ENCODE measurements at places on chromosomes 7 and 10.

DNA sequence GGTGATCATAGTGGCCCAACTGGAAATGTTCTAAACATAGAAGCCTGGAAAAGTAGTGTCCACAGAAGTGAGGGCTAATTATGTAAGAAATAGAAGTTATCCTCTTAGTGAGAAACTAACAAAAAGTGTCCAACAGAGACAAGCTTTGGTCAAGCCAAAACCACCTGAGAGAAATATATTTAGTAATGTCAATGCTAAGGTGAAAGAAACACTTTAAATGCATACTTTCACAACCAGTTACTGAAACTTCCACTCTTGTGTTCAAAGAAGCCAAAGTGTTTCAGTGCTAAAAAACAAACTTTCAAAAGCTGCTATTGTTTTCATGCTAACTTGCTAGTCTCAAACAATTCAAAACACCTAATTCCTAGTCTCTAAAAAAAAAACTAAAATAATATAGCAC is 18.1 kb downstream of the RAB11FIP2 start:
- no peak for DNase-seq
- H3K36me3 ChIP-seq: peaks cover 4% of the 10 kb centered on the region
- H3K4me3 ChIP-seq: no peak overlapping the region
- no peaks in the 10 kb centered on the region for H3K27me3 ChIP-seq
- peaks cover 11% of the 10 kb centered on the region for H3K4me1 ChIP-seq

GRCh38 chr10:61642676-61643075 is 20.1 kb upstream of the CABCOCO1 start:
- H3K36me3 ChIP-seq: no peaks in the 10 kb centered on the region
- peaks cover 14% of the 10 kb centered on the region for H3K4me1 ChIP-seq
- no peak for DNase-seq
- no peak overlapping the region for H3K4me3 ChIP-seq
- no peaks in the 10 kb centered on the region for H3K27me3 ChIP-seq
- H3K27ac ChIP-seq: peak overlapping the region; percentile 84

GRCh38 chr7:30162622-30163124 is 27.9 kb downstream of the MTURN start:
- peak overlapping the region; percentile 94 for H3K27ac ChIP-seq
- DNase-seq: no peak
- peaks cover 45% of the 10 kb centered on the region for H3K4me1 ChIP-seq
- no peaks in the 10 kb centered on the region for H3K27me3 ChIP-seq

DNA sequence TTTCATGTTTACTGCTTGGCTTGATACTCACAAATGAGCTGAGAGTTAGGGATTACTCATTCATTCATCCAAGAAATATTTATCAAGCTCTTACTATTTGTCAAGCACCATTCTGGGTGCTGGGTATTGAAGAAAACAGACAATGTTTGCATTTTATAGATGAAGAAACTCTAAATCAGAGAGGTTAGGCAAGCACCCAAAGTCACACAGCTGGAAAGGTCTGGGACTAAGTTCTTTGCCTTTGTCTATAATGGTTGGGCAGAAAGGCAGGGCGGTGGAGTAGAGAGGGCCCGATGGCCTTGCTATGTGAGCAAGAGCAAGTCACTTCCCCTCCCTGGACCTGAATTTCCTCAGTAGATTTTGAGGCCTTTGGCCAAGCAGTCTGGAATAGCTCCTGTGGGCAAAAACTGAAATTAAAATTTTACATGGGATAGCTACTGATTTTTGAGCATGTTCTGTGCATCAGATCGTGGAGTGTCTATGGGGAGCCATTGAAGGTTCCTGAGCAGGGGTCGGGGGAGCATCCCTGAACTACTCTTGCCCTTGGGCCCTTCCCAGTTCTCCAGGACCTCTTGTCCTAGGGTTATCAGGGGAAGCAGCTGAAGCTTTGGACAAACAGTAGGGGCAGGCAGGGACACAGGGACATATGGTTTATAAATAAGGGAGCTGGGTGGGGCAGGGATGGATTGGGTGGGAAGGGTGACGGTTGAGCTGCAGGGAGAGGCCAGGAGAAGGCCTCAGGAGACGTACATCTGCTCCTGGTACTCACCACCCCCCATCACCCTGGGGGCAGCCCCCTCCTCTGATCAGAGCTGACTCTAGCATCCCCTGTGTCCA is 23.3 kb downstream of the AQP1 start:
- DNase-seq: no peak
- H3K4me3 ChIP-seq: no peak overlapping the region
- no peak overlapping the region for H3K27ac ChIP-seq
- H3K27me3 ChIP-seq: peaks cover 6% of the 10 kb centered on the region
- no peaks in the 10 kb centered on the region for H3K36me3 ChIP-seq

GRCh38 chr7:18864967-18865366 is 252.5 kb downstream of the TWIST1 start:
- no peak for DNase-seq
- H3K4me1 ChIP-seq: peaks cover 10% of the 10 kb centered on the region
- no peak overlapping the region for H3K27ac ChIP-seq
- H3K36me3 ChIP-seq: no peaks in the 10 kb centered on the region
- no peaks in the 10 kb centered on the region for H3K27me3 ChIP-seq
- no peak overlapping the region for H3K4me3 ChIP-seq

- no peak overlapping the region for H3K4me3 ChIP-seq
- no peaks in the 10 kb centered on the region for H3K4me1 ChIP-seq
- peaks cover 8% of the 10 kb centered on the region for H3K36me3 ChIP-seq
- DNase-seq: no peak
- no peak overlapping the region for H3K27ac ChIP-seq
These were observed 107.6 kb downstream of the DNAJC1 start for GRCh38 chr10:21895932-21896331.

DNA sequence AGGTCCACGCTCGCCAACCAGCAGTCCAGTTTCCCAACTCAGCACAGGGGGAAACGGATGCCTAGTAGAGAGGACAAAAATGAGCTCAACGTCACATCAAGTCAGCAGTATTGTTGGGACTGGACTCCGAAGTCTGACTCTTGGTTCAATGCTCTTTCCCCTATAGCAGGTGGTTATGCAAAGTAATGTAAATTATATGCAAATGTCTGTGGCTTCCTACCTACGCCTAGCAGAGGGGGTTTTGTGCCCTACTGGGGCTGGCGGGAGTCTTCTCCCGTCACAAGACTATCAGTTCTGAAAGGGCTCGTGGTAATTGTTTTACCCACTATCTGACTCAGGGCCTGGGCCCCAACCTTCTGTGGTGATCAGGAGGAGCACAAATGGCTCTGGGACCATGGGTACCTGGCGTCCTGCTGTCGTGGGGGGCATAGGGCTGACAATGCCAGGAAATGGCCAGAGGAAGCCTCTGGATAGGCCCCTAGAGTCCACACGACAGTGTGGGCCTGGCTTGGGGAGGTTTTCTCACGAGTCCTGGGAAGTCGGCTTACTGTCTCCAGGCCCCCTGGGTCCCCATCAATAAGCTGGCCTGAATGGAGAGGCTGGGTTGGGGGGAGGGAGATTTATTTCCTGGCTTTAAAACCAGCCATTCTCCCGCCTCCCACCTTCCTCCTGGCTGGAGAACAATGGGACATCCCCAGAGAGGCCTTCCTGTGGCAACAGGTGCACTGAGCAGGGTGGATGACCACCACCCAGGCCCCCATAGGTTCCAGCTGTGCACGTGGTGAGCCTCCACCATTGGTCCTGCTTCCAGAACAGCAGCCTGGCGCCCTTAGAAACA is 41.8 kb downstream of the UNC5B start:
- no peak overlapping the region for H3K27ac ChIP-seq
- no peaks in the 10 kb centered on the region for H3K36me3 ChIP-seq
- H3K4me3 ChIP-seq: no peak overlapping the region
- H3K4me1 ChIP-seq: peaks cover 19% of the 10 kb centered on the region
- DNase-seq: no peak

DNA sequence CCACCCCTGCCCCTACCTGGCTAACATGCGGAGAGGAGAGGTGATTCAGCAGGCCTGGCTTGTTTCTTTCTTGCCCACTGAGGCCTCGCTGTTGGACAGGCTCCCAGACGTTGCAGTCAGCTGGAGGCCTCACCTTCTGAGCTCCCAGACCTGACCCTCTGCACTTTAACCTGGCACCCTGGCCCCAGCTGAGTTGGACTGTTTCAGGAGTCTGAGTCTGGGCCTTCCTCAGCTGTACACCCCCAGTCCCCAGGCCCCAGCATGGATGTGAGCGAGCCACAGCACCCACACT is 35.0 kb downstream of the UNC5B start:
- H3K36me3 ChIP-seq: no peaks in the 10 kb centered on the region
- no peaks in the 10 kb centered on the region for H3K27me3 ChIP-seq
- H3K27ac ChIP-seq: peak overlapping the region; percentile 91
- H3K4me1 ChIP-seq: peaks cover 52% of the 10 kb centered on the region
- no peak overlapping the region for H3K4me3 ChIP-seq

DNA sequence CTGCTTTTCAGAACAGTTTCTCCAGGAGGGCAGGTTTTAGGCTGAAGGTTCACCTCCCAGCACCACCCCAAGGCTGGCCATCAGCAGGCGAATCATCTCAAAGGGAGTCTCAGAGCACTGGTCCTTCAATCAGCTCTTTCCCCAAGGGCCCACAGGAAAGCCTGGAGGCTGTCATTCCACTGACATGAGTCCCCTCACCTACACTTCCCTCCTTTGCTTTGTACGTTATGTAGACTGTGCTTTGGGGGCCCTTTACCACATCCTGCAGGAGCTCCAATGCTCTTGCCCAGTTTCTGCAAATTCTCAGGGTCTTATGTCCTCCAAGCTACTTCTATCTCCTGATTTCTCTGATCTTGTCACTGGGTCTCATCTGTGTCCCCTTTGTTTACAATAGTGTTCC is 15.4 kb downstream of the WDFY4 start:
- H3K27me3 ChIP-seq: peaks cover 3% of the 10 kb centered on the region
- no peak for DNase-seq
- no peaks in the 10 kb centered on the region for H3K4me1 ChIP-seq
- H3K4me3 ChIP-seq: no peak overlapping the region
- H3K27ac ChIP-seq: no peak overlapping the region

- H3K36me3 ChIP-seq: peaks cover 47% of the 10 kb centered on the region
- peaks cover 7% of the 10 kb centered on the region for H3K4me1 ChIP-seq
- no peak overlapping the region for H3K27ac ChIP-seq
- DNase-seq: no peak
These were observed 823 bp downstream of the TWNK start for GRCh38 chr10:100988166-100988565.

DNA sequence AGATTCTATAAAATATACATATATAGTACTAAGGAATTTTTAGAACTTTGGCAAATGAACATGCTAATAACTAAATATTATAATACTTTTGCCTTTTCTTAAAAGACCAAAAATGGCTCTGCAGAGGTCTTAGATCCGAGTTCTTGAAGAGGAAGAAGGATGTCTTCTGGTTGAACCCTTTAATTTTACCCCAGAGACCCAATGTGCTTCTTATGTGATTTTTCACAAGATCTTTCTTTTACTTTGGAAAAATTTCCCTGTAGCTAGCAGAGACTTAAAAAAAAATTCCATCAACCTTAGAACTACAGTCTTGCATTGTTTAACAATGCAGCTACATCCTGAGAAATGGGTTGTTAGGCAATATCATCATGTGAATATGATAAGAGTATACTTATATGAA is 663.2 kb downstream of the PARD3 start:
- H3K4me3 ChIP-seq: no peak overlapping the region
- peaks cover 4% of the 10 kb centered on the region for H3K4me1 ChIP-seq
- DNase-seq: no peak
- no peak overlapping the region for H3K27ac ChIP-seq
- no peaks in the 10 kb centered on the region for H3K36me3 ChIP-seq

DNA sequence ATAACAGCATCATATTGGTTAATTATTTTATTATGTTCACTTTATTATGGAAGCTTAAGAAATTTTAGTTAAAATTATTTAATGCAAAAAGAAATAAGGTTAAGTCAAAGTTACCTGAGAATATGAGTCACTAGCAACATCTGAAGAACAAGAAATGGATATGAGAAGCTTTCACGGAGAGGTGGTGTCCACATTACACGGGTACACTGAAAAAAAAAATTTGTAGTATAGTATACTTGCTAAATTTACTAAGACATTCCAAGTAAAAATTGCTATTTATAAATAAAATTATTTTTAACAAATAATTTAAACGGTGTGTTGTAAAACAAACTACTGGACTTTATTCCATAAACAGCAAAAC is 63.9 kb downstream of the DPY19L1 start:
- no peak overlapping the region for H3K27ac ChIP-seq
- H3K36me3 ChIP-seq: no peaks in the 10 kb centered on the region
- no peak overlapping the region for H3K4me3 ChIP-seq
- H3K4me1 ChIP-seq: no peaks in the 10 kb centered on the region
- no peaks in the 10 kb centered on the region for H3K27me3 ChIP-seq
- no peak for DNase-seq

GRCh38 chr10:125152450-125153368 is 7.7 kb downstream of the CTBP2 start:
- H3K27ac ChIP-seq: peak overlapping the region; percentile 89
- H3K36me3 ChIP-seq: peaks cover 65% of the 10 kb centered on the region
- DNase-seq: no peak

DNA sequence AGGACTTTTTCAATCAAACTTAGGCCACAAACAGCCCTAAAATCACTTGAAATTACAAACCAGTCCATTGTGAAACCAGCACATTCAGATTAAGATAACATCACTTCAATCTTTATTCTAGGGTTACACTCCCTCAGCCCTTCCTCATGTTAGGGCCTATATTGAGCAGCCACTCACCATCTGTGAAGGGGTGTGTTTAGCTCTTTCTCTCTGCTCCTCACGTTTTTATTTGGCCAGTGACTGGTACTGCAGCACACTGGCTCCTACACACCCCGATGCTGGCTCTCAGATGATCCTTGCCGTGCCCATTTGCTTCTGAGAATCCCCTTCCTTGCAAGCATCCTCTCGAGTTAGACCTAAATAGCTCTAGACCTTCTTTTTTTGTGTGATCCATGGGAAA is 604.5 kb downstream of the INHBA start:
- H3K4me3 ChIP-seq: no peak overlapping the region
- H3K4me1 ChIP-seq: peaks cover 18% of the 10 kb centered on the region

GRCh38 chr7:66247380-66248078 is 42.4 kb downstream of the TPST1 start:
- peak overlapping the region; percentile 28 for H3K27ac ChIP-seq
- H3K4me3 ChIP-seq: no peak overlapping the region
- DNase-seq: no peak
- H3K36me3 ChIP-seq: no peaks in the 10 kb centered on the region
- peaks cover 21% of the 10 kb centered on the region for H3K4me1 ChIP-seq

- peaks cover 11% of the 10 kb centered on the region for H3K27me3 ChIP-seq
- H3K4me1 ChIP-seq: no peaks in the 10 kb centered on the region
These were observed 5.2 kb upstream of the APBB1IP start for GRCh38 chr10:26432938-26433337.

- DNase-seq: no peak
- H3K4me3 ChIP-seq: no peak overlapping the region
- H3K27ac ChIP-seq: peak overlapping the region; percentile 30
- peaks cover 7% of the 10 kb centered on the region for H3K36me3 ChIP-seq
These were observed 61.9 kb downstream of the MAD1L1 start for GRCh38 chr7:2170576-2171521.

- H3K27me3 ChIP-seq: no peaks in the 10 kb centered on the region
- H3K4me1 ChIP-seq: peaks cover 11% of the 10 kb centered on the region
- no peak overlapping the region for H3K4me3 ChIP-seq
- H3K36me3 ChIP-seq: peaks cover 97% of the 10 kb centered on the region
- no peak overlapping the region for H3K27ac ChIP-seq
These were observed 7.5 kb downstream of the ZNF282 start for GRCh38 chr7:149202831-149203231.

- H3K27me3 ChIP-seq: no peaks in the 10 kb centered on the region
- no peaks in the 10 kb centered on the region for H3K4me1 ChIP-seq
- no peak for DNase-seq
- H3K27ac ChIP-seq: no peak overlapping the region
- H3K36me3 ChIP-seq: no peaks in the 10 kb centered on the region
- H3K4me3 ChIP-seq: no peak overlapping the region
These were observed 2.8 kb downstream of the GIMAP6 start for GRCh38 chr7:150629347-150629746.

GRCh38 chr10:131022981-131023380 is 288.5 kb downstream of the TCERG1L start:
- no peaks in the 10 kb centered on the region for H3K36me3 ChIP-seq
- no peak overlapping the region for H3K4me3 ChIP-seq
- no peaks in the 10 kb centered on the region for H3K4me1 ChIP-seq
- no peak for DNase-seq
- H3K27me3 ChIP-seq: no peaks in the 10 kb centered on the region

Measured in RWPE2 (cell line).